ENCODE measurements at places on chromosomes 12 and 14.

DNA sequence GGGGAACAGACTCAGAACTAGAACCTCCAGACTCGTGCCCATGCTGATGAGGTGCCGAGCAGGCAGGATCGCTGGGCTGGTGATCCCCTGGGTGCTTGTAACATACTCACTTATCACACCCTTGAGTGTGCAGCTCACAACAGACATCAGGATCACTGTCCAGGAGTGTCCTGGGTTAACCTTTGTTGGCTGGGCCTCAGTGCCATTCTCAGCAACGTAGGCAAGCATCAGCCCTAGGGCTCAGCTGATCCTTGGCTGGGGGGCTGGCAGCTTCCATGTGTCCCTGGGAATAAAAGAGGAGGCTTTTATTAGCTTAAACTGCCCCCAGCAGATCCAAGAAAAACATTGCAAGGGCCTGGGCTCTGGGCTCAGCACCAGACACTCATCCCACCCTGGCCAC lies 1.6 kb downstream of the TMEM229B start:
- no peak for DNase-seq

GRCh38 chr14:31884238-31884637 lies 192.9 kb upstream of the ARHGAP5 start:
- no peak for DNase-seq

DNA sequence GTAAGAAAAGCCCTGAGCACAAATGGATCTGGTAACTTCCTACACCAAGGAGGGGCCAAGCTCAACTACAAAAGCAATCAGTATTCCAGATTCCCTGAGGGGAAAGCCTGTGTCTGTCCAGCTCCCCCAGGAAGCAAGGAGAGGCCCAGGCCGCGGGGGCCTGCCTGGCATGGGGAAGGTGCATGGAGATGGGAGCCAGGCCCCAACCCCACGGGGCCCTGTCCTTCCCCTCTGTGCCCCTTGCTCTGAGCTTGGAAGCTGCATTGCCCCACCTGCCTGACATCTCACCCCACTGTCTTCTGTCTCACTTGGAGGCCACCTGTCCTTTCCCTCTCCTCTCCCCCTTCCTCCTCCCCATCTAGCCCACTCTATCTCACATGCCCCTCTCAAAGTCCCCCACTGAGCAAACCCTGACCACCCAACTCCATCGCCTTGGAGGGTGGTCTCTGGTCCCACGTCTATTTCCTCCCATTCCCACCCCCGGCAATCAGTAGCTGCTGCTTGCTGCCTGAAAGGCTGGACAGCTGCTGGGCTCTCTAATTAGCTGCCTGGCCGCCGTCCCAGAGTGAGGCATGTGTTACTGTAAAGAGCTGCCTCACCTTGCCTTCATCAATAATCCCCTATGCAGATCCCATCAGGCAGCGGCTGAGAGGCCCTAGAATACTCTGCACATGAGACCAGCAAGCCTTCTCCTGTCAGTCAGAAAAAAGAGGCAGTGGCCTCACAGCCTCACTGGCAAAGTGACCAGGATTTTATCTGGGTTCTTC lies 3.4 kb upstream of the TMEM229B start:
- DNase-seq, result no peak

DNA sequence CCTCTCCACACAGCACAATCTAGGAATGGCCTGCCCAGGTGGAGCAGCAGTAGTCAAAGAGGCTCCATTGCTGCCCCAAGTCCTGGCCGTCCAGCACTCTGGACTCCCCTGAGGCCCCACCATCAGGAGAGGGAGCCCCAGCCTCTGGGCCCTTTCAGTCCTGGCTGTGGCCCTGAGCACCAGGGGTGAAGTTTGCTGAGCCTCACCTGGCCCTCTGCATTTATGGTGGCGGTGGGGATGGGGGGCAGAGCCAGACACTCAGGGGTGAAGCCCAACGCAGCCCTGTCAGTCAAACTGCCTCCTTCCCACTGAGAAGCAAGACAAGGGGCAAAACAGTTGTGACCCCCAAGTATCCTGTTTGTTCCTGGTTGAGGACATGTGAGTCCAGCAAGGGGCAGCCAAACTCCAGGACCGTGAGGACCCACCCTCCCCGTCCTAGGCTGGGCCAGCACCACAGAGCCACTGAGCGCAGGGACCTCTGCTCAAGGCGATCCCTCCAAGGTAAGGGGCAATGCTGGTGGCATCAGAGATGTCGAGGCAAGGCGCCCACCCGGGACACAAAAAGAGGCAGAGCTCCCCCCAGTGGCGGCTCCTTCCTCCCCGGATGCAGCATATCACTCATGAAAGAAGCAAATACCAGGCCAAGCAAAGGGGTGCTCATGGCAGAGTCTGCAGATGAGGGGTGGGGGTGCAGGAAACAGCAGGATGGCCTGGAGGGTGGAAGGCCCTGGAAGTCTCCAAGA lies 4.8 kb upstream of the AMN start:
- DNase-seq, result peak; percentile 50

DNA sequence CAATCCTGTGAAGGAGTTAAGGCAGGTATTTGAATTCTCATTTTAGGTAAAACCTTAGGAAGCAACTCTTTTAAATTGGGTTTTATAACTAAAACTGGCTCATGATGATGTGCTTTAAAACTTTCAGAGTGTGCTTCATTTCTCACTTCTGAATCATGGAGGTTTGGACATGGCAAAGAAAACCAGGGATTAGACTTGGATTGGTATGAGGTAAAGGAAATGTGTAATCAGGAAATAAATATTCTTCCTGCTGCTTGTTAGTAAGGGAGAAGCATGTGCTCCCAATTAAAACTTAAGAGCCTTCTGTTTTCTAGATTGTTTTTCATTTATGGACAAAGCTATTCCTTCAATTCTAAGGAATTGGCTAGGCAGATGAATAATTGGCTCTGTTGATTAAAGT lies 57.4 kb downstream of the FBXO33 start:
- DNase-seq, result no peak

DNA sequence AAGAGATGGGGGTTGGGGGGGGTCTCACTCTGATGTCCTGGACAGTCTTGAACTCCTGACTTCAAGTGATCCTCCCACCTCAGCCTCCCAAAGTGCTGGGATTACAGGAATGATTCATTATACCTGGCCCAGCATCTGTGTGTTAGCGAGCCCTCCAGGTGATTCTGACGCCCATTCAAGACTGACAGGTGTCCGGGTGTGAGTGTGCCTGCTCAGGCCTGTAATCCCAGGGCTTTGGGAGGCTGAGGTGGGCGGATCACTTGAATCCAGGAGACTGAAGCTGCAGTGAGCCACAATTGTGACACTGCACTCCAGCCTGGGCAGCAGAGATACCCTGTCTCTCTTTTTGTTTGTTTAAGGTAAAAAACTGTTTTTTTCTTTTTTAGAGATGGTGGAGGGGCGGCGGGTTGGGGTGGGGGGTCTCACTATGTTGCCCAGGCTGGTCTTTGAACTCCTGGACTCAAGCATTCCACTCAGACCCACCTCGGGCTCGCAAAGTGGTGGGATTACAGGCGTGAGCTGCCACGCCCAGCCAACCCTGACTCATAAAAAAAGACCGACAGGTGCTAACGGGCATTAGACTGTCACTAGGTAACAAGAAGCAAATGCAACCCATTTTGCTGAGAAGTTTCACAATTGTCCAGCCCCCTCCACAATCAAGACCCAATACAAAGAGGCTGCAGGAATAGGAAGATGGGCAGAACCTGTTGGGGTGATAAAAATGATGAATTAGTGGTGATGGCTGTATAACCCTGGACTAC lies 4.7 kb downstream of the VSIG10 start:
- no peak for DNase-seq

DNA sequence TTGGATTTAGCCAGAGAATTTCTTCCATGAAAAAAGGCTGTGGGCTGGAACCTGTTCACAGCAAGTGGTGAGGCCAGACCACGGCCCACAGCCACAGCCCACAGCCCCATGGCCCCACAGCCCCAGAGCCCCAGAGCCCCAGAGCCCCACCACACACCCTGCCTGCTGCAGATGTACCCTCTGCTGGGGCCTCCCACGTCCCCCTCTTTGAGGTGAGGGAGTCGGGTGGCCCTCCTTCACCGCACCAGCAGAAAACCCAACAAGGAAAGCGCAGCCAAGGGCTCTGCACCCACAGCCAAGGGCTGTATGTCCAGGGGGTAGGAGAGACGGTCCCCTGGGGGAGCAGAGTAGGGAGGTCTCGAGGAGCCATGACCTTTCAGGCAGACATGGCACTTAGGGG lies 327.5 kb upstream of the DIO3 start:
- DNase-seq, result no peak

- no peak for DNase-seq
Measured at GRCh38 chr14:67483579-67484285, 4.8 kb downstream of the TMEM229B start.

DNA sequence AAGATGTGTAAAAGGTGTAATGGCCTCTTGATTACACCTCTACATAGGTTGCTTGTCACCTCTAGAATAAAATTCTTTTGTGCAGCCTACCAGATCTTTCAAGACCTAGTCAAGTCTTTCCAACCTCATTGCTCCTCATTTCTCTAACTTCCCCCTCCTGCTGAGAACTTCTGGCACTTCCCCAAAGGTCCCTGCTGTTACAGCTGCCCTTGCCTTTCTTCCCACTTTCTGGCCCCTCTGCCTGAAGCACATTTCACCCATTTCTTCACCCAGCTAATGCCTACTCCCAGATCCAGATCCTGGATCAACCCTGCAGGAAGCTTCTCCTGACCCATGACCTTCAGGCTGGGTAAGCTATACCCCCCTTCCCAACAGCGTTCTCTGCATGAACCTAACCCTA lies 1.5 kb downstream of the TSHR start:
- DNase-seq, result no peak

DNA sequence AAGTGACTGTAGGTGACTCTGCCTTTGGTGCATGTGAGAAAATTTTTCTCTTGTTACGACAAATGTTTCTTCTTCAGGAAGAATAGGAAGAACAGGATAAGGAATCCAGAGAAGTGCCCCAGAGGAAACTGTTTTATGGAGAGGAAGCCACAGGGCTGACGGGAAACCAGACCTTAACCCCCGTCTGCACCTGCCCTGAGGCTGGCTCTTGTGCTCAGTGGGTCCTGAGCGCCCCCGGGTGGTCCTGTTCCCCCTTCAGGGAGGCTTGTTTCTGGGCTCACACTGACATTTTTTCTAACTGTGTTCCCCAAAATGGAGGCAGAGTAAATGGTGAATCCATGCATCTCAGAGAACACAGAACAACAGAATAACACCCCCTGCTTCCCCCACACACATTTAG lies 691.8 kb downstream of the TMEM121 start:
- DNase-seq, result no peak

GRCh38 chr14:86824167-86824566 lies 1168.8 kb downstream of the GALC start:
- no peak for DNase-seq

GRCh38 chr12:94149119-94149780 lies 873 bp downstream of the PLXNC1 start:
- peak; percentile 33 for DNase-seq

GRCh38 chr14:36325853-36326252 lies 5.4 kb upstream of the MBIP start:
- DNase-seq, result no peak

- DNase-seq, result no peak
Measured at GRCh38 chr14:70917633-70918032, 10.4 kb downstream of the PCNX1 start.

GRCh38 chr14:100664231-100664630 lies 62.5 kb upstream of the DLK1 start:
- no peak for DNase-seq

DNA sequence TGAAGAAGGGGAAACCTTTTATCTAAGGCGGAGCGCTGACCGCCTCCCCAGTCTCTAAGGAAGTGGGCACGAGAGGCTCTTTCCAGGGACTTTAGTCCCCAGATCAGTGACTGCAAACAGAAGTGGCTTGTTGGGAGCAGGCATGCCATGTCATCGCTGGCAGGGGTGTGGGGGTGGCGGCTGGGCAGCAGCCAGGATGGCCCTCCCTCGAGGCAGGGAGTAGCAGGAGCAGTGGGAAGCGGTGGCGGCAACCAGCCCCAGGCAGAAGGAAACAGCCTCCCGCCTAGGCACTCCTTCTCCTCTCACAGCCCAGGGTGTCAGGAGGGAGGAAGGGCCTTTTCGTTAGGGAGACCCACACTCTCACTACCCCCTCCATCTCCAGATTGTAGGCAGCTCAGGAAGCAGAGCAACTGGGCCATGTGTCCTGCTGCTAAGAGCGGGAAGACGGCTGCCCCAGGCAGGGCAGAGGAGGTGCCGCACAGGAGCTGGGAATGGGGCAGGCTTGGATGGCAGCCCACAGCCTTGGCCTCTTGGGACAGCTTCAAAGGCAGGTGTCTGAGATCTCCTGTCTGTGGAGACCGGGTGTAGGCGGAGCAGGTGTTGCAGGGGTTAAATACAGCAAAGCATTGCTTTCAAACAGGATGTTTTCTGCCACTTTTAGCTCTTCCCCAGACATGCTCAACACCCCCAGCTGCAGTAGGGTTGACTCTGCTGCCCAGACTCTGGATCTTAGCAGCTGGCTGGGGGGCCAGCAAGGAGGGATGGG lies 21.8 kb downstream of the VDR start:
- DNase-seq, result no peak

DNA sequence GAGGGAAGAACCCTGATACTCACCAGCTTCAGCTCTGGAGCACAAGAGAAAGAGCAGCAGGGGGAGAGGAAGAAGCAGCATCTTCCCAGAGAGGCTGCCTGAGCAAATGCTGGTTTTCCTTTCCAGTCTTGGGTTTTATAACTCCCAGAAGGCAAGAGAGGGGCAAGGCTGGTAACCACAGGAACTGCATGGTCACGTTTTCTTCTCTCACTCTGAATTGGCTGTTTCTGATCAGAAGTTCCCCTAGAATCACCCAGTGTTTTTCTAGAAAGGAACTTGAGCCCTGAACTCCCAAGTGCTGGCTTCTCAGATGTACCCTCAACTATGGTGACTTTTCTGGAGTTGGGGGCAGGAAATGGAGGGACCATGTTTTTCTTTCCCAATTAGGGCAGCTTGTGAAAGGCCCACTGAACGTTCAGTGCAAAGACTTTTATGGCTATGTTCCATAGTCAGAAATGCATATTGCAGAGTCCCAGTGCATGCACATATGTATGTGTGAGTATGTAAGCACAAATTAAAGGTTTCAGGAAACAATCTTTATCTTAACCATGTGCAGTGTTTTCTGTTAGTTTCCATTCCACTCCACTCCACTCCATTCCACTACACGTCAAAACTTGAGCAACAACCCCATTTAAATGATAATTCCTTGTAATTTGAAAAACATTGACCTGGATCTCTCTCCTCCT lies at the start of gene CMA1:
Gene CMA1 (minus strand): TSS at position 111 of the 686 bp plus-strand sequence. CDS start 30 bp downstream, at position 81.
- DNase-seq, result no peak

All from stimulated activated CD4-positive, alpha-beta T cell treated with anti-CD3 and anti-CD28 coated beads, Interleukin-4, amount 100 ng/mL, for 48 hours (primary cell).